ENCODE measurements at places on chromosomes 3 and 15. TPM values are rescaled to one million over a fixed set of nuclear protein-coding genes. Genes with fewer than 3 reads are reported as not detected.

DNA sequence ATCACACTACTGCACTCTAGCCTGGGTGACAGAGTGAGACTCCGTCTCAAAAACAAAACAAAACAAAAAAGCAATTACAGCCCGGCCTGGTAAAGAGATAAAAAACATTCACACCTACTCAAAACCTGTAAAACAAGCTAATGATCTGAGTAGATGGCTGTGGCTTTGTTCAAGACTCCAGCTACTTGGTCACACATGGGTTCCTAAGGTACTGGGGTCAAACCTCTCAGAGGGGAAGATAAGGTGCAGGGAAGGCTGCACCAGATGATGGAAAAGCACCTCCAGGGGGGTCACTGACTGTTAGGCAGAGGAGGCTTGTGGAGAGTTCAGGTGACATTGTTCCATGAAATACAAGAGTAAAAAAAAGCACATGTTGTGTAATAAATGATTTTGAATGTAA, 450.2 kb upstream of the WNT5A start:
- DNase-seq: no peak

POTEB2 gene
- total RNA-seq: not detected

RASL12 gene
- 171 TPM for total RNA-seq

DNA sequence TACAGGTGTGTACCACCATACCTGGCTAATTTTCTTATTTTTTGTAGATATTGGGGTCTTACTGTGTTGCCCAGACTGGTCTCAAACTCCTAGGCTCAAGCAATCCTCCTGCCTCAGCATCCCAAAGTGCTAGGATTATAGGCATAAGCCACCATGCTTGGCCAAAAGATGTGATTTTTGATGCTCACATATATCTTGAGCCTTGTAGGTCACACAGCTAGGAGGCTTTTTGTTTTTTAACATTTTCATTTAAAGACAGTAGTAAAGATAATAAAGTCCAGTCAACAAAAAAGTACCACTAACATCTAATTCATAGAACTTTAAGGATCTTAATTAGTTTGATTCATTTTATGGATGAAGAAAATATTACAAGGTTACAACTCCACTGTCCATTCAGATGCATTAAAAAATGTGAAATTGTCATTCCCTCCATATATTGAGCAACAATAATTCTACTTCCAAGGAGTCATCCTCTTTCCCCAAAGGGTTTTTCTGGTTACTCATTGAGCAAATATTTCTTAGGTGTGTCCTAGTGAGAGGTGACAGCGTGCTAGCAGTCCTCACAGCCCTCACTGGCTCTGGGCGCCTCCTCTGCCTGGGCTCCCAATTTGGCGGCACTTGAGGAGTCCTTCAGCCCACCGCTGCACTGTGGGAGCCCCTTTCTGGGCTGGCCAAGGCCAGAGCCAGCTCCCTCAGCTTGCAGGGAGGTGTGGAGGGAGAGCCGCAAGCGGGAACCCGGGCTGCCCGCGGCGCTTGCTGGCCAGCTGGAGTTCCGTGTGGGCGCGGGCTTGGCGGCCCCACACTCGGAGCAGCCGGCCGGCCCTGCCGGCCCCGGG, 8.3 kb upstream of the TASOR start:
- no peak for DNase-seq

SETMAR gene
- total RNA-seq: 26.1 TPM

- DNase-seq: no peak
These were observed 62.9 kb downstream of the STAC start for GRCh38 chr3:36443028-36443686.

GRCh38 chr15:68693071-68693470, 114.3 kb downstream of the CORO2B start:
- no peak for DNase-seq

DNA sequence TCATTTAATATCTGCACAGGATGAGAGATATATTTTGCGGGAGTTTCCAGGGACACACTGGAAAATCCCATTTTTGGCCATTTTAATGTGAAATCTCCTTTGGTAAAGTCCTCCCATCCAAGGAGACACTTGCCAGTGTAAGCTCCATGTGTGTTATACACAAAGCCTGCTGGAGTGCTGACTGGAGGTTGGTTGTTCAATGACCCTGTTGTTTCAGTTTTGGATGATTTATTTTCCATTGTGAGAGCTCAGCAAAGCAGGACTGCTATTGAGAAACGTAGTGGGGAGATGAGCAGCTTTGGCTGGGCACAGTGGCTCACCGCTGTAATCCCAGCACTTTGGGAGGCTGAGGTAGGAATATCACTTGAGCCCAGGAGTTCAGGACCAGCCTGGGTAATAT, 127.7 kb downstream of the NUP210 start:
- DNase-seq: no peak

- DNase-seq: no peak
These were observed 1109.5 kb downstream of the NSUN3 start for GRCh38 chr3:95172164-95172943.

CFAP92 gene
- total RNA-seq: 1.2 TPM

ITIH4 gene
- 88.7 TPM for total RNA-seq

CGNL1 gene
- 46.3 TPM for total RNA-seq

- no peak for DNase-seq
These were observed 210.5 kb downstream of the DOCK3 start for GRCh38 chr3:50885070-50885850.

SCAMP5 gene
- total RNA-seq: 3.7 TPM

DNA sequence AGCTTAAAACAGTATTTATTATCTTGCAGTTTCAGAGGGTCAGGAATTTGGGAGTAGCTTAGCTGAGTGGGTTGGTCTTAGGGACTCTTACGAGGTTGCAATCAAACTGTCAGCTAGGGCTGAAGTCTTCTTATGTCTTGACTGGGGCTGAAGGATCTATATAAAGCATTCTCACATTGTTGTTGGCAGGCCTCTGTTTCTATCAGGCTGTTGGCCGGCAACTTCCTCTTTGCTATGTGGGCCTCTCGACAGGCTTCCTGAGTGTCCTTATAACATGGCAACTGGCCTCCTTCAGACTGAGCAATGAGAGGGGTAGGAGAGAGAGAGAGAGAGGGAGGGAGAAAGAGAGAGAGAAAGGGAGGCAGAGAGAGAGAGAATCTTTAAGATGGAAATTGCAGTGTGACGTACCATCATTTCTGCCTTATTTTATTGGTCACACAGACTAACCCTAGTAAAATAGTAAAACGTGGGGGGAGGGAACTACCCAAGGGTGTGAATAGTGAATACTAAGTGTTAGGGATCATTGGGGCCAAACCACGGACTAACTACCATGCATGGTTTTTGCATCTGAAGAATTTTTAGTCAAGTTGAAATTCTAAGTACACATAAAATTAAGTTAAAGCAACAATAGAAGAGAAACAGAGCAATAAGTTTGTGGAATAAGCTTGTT, 16.1 kb downstream of the FGF7 start:
- peak; percentile 36 for DNase-seq

ARHGEF26 gene
- 16.4 TPM for total RNA-seq

DNA sequence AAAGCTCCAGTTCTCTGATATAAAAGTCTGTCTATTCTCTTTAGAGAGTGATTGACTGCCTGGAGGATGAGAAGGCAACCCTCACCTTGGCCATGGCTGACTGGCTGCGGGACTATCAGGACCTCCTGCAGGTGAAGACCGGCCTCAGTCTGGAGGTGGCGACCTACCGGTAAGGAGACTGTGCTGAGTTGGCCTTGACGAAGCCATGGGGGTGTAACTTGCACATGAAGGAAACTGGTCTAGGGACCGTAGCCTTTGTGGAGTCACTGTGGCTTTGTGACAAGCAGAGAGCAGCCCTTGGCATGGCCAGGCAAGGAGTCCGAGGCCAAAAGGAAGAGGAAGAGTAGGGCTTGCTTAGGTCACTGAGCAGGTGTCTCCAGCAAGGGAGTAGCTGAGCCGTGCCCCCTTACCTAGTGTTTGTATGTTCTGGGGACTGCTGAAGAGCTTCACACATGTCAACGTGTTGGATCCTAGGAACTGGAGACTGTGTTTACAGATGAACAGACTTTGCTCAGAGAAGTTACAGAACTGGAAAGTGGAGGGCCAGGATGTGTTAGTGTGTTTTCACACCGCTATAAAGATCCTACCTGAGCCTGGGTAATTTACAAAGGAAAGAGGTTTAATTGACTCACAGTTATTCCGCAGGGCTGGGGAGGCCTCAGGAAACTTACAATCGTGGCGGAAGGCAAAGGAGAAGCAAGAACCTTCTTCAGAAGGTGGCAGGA, 8.8 kb downstream of the SYNM start:
- no peak for DNase-seq

GRCh38 chr3:114194750-114195149, 15.9 kb upstream of the DRD3 start:
- no peak for DNase-seq

Measured in aorta (tissue), 5 donors.